Stimulated activated CD8-positive, alpha-beta memory T cell treated with anti-CD3 and anti-CD28 coated beads, Interleukin-4, amount 100 ng/mL, for 1 hour (primary cell): ENCODE measurements at places on chromosomes 16 and 17.

DNA sequence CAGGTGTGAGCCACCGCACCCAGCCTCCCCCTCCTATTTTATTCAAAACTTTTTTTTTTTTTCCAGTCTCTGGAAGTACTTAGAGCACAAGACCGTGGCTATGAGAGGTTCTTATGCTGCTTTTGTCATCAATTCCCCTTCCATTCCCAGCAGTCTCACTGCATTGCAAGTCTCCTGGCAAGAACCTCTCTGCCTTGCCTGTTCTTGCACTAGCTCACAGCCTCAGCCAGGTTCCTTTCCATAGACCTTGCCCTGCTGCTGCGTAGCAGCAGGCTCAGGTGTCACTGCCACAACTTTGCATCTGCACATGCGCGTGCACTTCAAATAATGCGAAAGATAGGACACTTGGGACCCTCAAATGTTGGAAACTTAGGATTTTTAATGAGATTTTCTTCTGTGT lies 15.6 kb downstream of the ATP6V0A1 start:
- no peak for DNase-seq

GRCh38 chr16:53052519-53053501 lies at the start of gene CHD9NB:
TSS of gene CHD9NB (minus strand) at chr16:53052897. CDS start at chr16:53044158, 8,739 bp downstream.
- no peak for DNase-seq

DNA sequence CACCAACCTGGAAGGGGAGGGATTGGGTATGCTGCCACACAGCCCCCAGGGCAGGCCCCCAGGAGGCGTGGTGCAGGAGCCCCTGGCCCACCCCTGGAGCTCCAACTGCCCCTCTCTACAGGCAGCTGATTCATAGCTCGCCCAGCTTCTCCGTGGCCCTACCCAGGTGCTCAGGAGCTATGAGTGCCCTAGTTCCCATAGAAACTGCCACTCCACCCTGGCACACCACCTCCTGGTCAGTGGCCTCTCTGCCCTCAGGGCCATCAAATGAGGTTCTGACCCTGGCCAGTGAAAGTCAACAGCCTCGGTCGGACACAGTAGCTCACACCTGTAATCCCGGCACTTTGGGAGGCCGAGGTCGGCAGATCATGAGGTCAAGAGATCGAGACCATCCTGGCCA lies 18.0 kb downstream of the CNGB1 start:
- no peak for DNase-seq

GRCh38 chr17:68179236-68179925 lies 68.5 kb upstream of the AMZ2 start:
- DNase-seq, result no peak
